Stimulated activated CD4-positive, alpha-beta T cell treated with anti-CD3 and anti-CD28 coated beads, Interleukin-4, amount 100 ng/mL, for 1 hour (primary cell): ENCODE measurements at places on chromosomes 11 and 22.

DNA sequence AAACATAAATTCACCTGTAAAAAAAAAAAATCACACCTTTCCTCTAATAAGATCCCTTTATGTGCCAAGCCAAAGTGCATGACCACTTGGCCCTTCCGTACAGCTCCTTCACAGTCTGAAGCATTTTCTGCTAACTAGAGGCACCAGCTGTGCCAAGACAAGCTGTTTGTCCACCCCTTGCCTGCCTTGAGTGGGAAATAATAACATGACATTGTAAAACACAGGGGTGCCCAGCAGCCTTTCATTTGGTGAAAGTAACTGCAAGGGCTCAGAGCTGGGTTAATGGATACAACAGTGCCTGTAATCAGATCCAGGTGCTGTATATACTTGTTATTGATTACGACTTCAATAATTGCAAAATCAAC is 59.2 kb downstream of the DDIAS start:
- DNase-seq = no peak

DNA sequence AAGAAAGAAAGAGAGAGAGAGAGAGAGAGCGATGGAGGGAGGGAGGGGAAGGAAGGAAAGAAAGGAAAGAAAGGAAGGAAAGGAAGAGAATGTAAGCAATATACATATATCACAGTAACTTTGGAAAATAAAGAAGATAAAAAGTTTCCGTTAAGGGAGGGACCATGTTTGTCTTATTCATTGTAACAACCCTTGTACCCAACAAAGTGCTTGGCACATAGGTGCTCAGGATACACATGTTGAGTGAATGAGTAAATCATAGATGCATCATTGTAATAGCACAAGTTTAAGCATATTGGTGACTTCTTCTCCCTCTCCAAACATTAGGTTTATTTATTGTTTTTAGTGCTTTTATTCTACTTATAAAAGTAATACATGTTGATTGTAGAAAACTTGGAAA is 39.7 kb upstream of the ZNRF3 start:
- no peak for DNase-seq

- DNase-seq = no peak
Measured at GRCh38 chr11:1947592-1948237, 583 bp downstream of the MRPL23 start.

GRCh38 chr11:44674809-44675208 is 52.0 kb upstream of the TSPAN18 start:
- DNase-seq = no peak

DNA sequence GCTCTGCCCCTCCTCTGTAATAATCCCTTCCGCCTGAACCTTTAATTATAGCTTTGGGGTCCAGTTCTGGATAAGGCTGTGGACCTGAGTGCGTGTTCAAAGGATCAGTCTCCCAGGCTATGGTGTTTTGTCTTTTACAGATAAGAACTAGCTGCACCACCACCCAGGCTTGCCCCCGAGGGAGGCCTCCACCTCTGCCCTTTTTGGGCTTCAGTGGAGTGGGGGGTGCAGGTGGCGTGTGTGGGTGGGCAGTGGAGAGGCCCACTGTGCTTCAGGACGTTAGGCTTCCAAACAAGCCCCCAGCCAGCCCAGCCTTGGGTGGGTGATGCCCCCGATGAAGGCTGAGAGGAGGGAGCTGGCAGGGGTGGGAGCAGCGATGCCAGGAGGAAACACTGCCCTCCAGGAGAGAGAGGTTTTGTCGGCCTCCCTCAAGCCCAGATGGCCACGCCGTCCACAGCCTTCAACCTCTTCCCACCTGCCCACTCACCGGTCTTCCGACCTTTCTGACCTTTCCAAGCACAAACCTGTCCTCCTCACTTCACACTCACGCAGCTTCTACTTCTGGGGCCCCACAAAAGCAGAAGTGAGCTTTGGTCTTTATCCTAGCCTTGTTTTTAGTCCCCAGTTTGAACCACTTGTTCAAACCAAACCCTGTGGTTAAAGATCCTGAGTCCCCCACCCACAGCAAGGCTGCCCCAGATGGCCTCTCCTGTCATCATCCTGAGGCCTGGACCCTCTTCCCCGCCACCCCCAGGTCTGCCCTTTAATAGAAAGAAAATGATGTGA is 20.4 kb downstream of the PSMD13 start:
- DNase-seq = no peak
